Activated naive CD4-positive, alpha-beta T cell treated with anti-CD3 and anti-CD28 coated beads, Interleukin-2, amount 50 U/mL, for 16 hours (primary cell): ENCODE measurements at places on chromosomes 16 and 17.

DNA sequence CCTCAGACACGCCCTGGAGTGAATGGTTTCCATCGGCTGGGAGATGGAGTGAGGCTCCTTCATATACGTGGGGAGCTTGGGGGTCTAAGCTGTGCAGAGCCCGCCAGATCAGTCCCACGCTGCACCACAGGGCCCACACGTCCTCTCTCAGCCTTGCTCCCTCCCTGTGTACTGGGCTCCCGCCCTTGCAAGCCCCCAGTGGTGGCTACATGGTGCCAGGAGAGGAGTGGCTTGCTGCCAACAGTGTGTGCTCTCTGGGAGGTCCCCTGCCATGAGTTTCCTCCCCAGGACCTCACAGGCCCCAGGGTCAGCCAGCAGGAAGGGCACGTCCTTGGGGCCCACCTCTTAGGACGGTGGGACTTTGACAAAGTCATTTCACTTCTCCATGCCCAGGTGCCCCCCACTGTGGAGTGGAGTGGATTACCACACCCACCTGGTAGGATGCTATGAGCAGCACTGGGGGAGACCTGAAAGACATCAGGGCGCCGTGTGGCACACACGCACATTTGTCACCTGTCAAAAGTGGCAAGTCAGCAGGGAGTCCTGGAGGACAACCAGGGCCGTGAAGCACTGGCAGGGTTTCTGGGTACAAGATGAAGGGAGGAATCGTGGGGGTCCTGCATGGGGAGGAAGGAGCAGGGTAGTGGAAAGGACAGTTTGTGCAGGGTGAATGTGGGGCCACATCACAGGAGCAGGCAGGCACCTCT is 13.7 kb downstream of the SLC5A10 start:
- DNase-seq = no peak

DNA sequence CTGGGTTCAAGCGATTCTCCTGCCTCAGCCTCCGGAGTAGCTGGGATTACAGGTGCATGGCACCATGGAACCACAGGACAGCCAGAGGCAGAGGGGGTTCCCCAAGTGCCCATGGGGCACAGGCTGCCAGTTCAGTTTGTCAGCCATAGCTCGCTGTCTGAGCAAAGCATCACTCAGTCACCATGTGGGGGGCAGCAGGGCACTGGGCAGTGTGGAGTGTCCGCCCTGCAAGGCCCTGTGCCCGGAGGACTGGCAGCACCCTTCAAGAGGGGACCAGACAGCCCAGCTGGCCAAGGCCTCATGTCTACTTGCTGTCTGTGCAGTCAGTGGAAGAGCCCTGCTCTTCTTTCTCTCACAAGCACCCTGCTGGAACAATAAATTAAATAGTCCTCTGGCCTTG is 6.4 kb downstream of the ALYREF start:
- DNase-seq = no peak

DNA sequence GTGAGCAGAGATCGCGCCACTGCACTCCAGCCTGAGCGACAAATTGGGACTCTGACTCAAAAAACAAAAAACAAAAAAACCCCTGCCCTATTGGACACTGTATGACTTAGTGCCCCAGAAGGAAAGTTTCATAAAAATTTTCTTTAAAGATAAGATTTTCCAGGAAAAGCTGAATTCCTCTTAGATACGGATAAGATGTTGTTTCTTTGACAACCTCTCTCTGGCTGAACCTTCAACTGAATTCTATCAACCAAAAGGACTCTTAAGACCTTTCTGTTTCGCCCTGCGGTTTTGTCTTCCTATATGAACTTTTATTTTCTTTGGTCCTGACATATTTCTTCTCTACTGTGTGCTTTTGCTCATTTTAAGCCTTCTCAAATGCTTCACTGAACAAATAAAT is 35.8 kb downstream of the CPPED1 start:
- no peak for DNase-seq

- no peak for DNase-seq
Observed at GRCh38 chr16:50213939-50214519, 52.3 kb upstream of the ADCY7 start.

- no peak for DNase-seq
Observed at GRCh38 chr16:75801307-75801706, 75.0 kb upstream of the CPHXL start.

- DNase-seq = peak; percentile 86
Observed at GRCh38 chr16:87853411-87854052, 15.8 kb downstream of the SLC7A5 start.

- DNase-seq = no peak
Observed at GRCh38 chr17:33204156-33204555, 88.9 kb downstream of the ASIC2 start.

DNA sequence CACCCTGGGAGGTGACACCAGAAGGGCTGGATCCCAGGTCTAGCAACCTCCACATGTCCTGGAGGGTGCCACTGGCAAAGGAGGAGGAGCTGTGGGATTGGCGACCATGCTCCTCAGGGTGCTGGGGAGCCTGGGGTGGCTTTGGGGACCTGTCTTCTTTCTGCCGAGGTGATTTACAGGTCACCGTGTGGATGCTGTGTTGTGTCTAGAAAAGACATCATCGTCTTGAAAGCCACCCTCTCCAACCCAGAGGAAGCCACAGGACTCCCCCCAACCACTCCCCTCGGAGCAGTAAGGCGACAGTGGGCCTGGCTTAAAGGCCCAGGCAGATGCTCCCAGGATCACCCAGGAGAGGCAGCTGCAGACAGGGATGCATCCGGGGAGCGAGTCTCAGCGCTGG is 29.7 kb upstream of the FASN start:
- no peak for DNase-seq

GRCh38 chr17:61118871-61119270 is 280.8 kb upstream of the TBX2 start:
- no peak for DNase-seq

- no peak for DNase-seq
Observed at GRCh38 chr16:1407753-1408152, 6.8 kb downstream of the UNKL start.

GRCh38 chr17:81295676-81296381 is 722 bp upstream of the SLC38A10 start:
- peak; percentile 52 for DNase-seq

- DNase-seq = no peak
Observed at GRCh38 chr17:46722662-46723285, 95.7 kb downstream of the WNT3 start.

- no peak for DNase-seq
Observed at GRCh38 chr16:29978564-29979270, 5.0 kb downstream of the TAOK2 start.

DNA sequence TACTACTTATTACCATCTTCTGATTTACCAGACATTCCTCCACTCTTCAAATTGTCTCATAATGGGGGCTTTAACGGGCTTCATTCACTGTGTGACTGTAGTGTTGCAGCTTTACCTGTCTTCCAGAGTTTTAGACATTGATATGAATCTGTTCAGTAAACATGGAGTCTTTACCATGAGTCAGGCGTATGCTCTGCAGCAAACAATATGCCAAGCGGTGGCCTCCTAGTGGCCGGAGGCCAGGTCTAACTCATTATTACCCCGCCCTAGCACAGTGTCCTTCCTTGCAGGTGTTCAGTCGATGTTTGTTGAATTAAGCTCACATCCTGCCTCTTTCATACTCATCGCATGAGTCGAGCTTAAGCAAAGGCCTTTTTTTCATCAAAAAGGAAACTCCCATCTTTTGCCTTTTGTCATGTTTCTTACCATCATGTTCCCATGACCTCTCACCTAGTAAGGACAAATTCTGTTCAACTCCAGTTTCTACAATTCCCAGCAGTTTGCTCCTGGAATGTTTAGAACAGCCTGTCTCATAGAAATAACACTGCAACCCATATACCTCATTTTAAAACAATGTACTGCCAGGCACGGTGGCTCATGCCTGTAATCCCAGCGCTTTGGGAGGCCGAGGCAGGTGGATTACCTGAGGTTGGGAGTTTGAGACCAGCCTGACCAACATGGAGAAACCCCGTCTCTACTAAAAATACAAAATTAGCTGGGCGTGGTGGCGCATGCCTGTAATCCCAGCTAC is 39.4 kb downstream of the TUBD1 start:
- peak; percentile 73 for DNase-seq

- DNase-seq = no peak
Observed at GRCh38 chr16:3458278-3458851, 14.9 kb downstream of the NAA60 start.

- no peak for DNase-seq
Observed at GRCh38 chr16:85289760-85290625, 177.7 kb upstream of the CIBAR2 start.

GRCh38 chr17:81436294-81436849 is 41.1 kb downstream of the BAHCC1 start:
- DNase-seq = no peak

DNA sequence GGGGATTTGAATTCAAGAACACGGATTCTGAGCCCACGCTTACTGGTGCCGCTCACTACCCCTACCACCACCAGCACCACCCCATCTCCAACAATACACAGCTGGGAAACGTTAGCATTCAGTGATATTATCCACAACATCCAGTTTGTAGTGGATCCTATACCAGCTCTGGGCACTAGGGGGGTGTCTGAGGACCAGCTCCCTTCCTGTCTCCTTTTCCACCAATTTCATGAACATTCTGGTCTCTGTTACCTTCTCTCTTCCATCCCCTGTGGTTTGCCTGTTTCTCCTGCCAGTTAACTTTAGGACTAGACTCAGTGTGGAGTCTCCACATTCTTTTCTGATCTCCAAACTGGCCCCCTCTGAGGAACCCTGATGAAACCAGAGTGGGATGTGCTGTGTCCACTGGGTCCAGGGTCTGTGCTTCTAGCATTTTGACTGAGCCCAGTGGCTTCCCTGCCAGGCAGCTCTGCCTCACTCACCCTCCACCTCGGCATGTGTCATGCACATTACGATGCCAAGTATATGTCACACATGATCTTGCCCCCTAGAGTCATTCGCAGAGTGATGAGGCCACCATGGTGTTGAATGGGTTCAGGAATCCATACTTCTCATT is 187.0 kb upstream of the CDH13 start:
- DNase-seq = no peak

GRCh38 chr16:56120447-56121155 is 70.7 kb upstream of the GNAO1 start:
- no peak for DNase-seq

DNA sequence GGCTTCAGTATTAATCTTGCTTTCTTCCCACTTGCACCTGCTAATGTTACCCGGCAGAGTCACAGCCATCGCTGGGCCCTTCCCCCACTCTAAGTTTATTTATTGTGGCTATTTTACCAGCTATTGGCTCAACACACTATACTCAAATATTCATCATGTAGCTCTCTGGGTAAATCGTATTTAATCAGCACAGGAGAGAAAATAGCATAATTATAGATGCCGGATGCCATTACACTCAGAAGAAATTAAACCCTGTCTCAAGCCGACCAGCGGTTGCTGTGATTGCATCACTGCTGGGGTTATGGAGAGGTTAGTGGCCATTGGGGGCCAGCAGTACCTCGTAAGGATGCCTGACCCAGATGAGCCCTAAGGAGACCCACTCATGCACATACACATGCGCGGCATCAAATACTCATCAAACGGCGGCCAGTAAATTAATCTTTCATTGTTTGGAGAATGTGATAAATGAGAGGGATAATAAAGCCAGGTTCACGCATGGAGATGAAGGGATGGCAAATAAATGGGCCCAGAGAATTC is 269.5 kb upstream of the ZFHX3 start:
- DNase-seq = no peak

GRCh38 chr16:50279504-50279865 is 13.1 kb downstream of the ADCY7 start:
- DNase-seq = no peak

DNA sequence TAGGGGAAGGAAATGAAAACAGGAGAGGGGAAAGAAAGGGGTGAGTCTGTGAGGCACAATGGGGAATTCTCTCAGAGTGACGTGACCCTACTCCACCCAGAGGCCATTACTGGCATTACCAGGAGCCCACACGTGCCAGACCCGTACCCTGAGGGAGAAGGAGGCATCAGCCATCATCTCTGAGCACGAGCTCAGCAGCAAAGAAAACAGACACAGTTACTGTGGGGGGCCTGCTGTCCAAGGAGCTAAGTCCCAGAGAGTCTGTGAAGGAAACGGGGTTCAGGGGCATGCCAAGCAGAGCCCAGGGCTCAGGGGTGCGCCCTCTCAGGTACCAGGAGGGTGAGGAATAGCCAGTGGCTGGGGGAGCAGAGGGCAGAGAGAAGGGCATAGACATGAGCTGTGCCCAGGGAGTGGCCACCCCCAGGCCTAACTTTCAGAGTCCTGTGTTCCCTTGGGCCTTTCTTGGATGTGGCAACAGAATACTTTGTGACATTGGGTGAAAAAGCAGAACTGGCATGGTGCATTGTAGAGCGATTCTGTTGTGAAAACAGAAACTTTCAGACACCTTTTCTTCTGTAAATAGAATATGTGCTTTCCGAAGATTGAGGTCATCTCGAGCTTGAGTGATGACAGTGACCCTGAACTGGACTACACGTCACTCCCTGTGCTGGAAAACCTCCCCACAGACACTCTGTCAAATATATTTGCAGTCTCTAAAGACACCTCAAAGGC is 11.3 kb downstream of the TAF1C start:
- DNase-seq = peak; percentile 57

DNA sequence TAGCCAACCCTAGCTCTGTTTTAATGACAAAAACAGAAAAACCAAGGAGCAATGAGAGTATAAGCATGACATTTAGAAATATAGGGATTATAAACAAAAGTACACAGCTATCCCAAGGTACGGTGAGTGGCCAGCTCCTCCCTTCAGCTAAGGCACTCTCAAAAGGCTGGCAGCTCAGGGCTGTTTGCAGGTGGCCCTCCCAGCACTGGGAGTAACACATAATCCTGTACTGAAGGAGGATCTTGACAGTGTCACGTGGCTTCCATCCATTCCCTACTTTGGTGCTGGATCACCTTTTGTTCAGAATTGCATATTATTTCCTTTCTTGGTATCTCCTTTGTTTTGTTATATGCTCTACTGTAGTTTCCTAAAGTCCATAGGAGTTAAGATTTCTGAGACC is 500.8 kb downstream of the KCNJ18 start:
- DNase-seq = no peak

GRCh38 chr16:10978871-10979446 is 34.6 kb downstream of the CLEC16A start:
- no peak for DNase-seq

DNA sequence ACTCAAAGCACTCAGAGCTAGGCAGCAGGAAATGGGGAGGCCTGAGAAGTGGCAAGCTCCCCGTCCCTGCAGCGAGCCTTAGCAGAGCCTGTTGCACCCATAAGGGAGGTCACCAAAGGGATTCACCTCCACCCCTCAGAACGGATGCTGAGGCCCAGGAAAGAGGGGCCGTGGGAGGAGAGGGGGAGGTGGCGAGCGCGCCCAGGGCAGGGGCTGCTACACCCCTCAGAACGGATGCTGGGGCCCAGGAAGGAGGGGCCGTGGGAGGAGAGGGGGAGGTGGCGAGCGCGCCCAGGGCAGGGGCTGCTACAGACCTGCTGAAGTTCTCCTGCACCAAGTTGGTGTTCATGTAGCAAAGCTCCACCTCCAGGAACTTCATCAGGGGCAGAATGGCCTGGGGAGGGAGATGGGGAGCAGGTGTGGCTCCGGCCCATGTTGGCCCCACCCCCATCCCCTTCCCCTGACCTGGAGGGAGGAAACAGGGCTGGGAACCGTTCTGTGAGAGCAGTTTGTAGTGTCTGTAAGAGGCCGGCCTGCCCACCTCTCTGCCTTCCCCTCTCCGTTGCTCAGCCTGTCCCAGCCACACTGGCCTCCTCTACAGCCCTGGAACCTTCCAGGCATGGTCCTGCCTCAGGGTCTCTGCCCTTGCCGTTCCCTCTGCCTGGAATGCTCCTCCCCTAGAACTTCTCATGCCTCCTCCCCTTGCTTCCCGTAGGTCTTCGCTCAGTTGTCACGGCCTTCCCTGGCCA is 11.4 kb downstream of the UNC13D start:
- DNase-seq = peak; percentile 23

- peak; percentile 39 for DNase-seq
Observed at GRCh38 chr17:59361916-59362810, 30.7 kb downstream of the YPEL2 start.

- no peak for DNase-seq
Observed at GRCh38 chr17:77507111-77507885, 366.5 kb downstream of the SEC14L1 start.
